CD4-positive, alpha-beta T cell (primary cell): ENCODE measurements at places on chromosomes 4 and X. TPM values are rescaled to one million over a fixed set of nuclear protein-coding genes. Genes with fewer than 3 reads are reported as not detected.
A peak's percentile ranks its signal among the peaks of the same experiment; 100 is the strongest.

GRCh38 chr4:99052902-99053301, 35.7 kb downstream of the ADH5 start:
- no peak for DNase-seq

Gene SPACA5
- total RNA-seq = not detected

DNA sequence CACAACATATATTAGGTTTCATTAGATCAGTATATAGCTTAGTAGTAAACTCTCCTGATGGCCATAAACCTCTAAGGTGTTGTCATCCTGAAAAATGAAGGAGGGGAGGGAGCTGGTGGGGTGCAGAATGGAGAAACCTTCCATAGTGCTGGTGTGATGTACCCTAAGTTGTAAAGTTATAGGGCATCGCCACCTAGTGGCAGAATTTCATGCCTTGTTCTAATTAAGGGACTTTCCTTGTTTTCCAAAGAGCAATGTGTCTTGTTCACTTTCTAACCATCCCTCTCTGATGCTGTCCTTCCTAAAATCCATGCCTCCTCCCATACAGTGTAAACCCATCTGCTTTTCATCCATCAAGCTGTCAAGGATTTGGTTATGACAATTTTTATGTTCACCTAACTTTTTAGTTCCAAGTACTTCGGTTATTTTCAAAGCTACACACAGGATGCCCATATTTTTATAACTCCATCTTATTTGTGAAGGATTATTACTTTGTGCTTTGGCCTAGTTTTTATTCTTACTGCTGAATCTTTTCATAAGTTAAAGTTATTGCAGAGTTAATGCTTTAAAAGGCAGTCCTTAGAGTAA, 4.5 kb downstream of the NBDY start:
- DNase-seq = peak; percentile 27

Gene TCP11X2
- total RNA-seq = not detected

GRCh38 chr4:73883306-73883705, 14.1 kb downstream of the CXCL1 start:
- no peak for DNase-seq

DNA sequence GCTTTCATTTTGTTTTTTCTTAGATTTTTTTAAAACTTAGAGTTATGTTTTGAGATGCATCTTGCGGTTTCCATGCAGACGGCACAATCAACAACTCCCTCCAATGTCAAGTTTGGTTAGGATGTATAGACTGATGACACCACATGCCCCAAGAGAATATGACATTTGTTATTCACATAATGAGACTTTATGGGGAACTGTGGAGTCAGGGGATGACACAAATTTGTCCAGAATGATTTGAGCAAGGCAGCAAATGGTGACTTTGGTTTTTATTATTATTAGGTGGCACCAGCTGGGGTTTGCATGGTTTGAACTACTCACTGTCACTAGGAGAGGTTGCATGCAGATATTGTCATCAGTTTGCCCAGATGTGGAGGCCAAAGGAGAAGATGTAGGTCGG, 461.8 kb upstream of the PRKX start:
- DNase-seq = no peak

Gene FAM9C
- total RNA-seq = not detected

- no peak for DNase-seq
Measured at GRCh38 chr4:53088152-53088551, 226.0 kb downstream of the RASL11B start.

- DNase-seq = no peak
Measured at GRCh38 chrX:12421918-12422317, 283.6 kb downstream of the FRMPD4 start.

DNA sequence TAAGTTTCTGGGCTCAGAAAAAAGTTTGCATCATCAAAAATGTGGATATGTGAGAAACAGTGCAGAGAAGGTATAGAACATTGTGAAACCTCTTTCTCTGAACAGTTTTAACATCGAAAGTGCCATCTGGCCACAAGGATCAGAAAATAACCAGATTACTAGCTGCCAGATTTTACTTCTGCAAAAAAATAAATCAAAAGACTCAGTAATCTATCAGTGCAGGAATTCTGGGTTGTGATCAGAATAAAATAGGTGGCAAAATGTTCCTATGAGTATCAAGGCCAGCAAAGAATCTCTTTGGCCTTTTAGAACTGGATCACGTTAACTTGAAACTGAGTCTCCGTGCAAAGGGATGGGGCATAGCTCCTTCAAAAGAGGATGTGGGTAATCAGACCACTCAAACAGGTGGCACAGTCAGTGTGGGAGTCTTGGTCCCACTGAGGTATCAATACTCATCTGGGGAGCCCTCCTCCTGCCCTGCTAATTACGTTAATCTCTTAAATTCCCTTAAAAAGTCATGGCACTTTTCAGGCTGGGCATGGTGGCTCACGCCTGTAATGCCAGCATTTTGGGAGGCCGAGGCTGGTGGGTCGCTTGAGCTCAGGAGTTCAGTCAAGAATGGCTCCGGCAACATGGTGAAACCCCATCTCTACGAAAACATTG, 26.7 kb upstream of the RBM47 start:
- DNase-seq = peak; percentile 11

GRCh38 chr4:55032179-55032578, 93.2 kb downstream of the KDR start:
- no peak for DNase-seq

DNA sequence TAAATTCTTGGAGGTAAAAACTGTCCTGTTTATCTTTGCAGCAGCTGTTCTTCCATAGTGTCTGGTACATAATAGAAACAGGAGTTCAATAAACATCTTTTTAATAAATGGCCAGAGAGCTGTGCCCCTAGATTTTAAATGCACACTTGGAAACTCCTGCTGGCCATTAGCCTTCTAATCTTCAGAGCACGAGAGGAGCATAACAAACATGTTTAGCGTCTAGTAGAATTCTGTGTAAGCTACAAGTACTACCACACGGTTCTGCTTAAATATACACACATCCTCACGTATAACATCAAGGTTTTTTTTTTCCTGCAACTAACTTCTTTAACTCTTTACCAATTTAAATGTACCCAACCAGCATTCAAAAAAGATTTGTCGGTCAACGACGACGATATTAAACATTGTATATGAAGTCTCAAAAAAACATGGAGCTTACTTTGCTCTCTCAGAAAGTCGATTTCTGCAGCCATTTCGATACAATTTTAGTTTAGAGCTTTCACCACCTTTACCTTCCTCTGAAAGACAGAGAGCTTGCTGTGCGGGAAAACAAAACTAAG, 628 bp downstream of the SCLT1 start:
- no peak for DNase-seq

GRCh38 chrX:16445166-16445752, 204.7 kb upstream of the S100G start:
- DNase-seq = peak; percentile 59

Gene BRS3
- total RNA-seq = not detected

Gene RS1
- not detected for total RNA-seq

Gene TMEM255A
- total RNA-seq = not detected

Gene RNF150
- not detected for total RNA-seq

- no peak for DNase-seq
Measured at GRCh38 chr4:47075262-47075661, 43.9 kb downstream of the GABRB1 start.

- DNase-seq = no peak
Measured at GRCh38 chrX:44299177-44299576, 44.3 kb downstream of the EFHC2 start.

DNA sequence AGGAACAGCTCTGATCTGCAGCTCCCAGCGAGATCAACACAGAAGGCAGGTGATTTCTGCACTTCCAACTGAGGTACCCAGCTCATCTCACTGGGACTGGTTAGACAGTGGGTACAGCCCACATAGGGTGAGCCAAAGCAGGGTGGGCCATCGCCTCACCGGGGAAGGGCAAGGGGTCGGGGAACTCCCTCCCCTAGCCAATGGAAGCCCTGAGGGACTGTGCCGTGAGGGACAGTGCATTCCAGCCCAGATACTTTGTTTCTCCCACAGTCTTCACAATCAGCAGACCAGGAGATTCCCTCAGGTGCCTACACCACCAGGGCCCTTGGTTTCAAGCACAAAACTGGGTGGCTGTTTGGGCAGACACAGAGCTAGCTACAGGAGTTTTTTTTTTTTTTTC, 555.9 kb downstream of the BCOR start:
- DNase-seq = no peak

- DNase-seq = peak; percentile 15
Measured at GRCh38 chrX:15366506-15367352, 17.5 kb downstream of the VEGFD start.

DNA sequence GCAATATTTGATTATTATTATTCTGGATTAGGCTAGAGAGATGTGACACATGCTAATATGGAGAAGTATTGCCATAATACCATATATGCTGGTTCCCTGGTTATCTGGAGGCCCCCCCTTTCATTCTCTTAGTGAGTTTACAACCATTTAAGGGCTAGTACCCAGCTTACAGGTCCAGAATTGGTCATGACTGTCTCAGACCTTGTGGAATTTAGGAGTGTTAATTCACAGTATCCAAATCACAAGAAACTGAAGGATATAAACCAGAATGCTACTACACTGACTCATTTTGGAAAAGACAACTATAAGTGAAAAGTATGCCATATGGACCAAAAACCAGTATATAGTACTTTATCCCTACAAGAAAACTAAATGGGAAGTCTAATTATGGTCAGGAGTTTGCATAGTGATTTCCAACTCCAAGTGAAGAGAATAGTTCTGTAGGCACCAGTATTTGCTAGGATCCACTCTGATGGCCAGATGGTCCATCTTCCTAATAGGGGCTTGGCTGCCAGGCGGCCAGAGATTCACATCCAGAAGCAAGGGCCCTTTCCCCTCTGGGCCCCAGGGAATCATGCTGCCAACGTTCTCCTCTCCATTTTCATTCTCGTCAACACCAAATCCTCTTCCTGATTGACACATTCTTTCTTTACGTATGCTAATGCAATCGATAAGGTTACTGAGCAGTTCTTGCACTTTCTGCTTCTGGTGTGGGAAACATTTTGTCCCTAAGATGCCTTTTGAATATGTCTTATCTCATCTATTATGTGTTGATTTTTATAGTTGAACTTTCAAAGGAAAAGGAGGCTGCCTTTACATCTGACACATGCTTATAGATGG, 123.6 kb downstream of the SHROOM3 start:
- no peak for DNase-seq

GRCh38 chr4:156948133-156948532, 23.5 kb downstream of the PDGFC start:
- DNase-seq = no peak
